Activated T-cell treated with anti-CD3 and anti-CD28 coated beads for 4 hours (primary cell): ENCODE measurements at places on chromosomes 1 and 21.
A peak's percentile ranks its signal among the peaks of the same experiment; 100 is the strongest.

GRCh38 chr1:222283147-222283768 lies 264.6 kb downstream of the HHIPL2 start:
- DNase-seq, result no peak

- DNase-seq, result no peak
These were observed 71.7 kb upstream of the ZNF648 start for GRCh38 chr1:182133181-182133580.

DNA sequence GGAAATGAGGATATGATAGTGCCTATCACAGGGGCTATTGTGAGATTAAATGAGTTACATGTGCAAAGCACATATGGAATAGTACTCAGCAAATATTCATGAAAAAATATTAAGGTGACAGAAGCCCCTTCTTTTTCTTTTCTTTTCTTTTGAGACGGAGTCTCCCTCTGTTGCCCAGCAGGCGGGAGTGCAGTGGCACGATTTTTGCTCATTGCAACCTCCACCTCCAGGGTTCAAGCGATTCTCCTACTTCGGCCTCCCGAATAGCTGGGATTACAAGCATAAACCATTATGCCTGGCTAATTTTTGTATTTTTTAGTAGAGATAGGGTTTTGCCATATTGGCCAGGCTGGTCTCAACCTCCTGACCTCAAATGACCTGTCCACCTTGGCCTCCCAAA lies 139.4 kb downstream of the HIVEP3 start:
- no peak for DNase-seq

- no peak for DNase-seq
These were observed 284.7 kb downstream of the CAMTA1 start for GRCh38 chr1:7069931-7070330.

DNA sequence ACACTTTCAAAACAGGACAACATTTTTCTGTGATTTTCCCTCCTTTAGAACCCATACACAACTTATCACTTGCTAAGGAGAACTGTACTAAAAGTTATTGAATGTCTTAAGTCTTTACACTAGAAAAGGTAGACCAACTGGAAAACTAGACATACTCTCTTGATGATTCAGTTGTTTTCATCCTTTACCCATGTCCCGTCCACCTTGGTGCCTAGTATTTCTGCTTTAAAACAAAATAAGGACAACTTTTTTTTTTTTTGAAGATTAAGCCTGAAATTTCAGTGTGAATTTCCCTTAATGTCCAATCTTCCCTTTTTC lies 4.5 kb downstream of the CDKN2C start:
- no peak for DNase-seq

- no peak for DNase-seq
These were observed 32.9 kb downstream of the TNFSF18 start for GRCh38 chr1:173017792-173018191.

GRCh38 chr1:27887215-27888021 lies 15.1 kb downstream of the THEMIS2 start:
- no peak for DNase-seq

DNA sequence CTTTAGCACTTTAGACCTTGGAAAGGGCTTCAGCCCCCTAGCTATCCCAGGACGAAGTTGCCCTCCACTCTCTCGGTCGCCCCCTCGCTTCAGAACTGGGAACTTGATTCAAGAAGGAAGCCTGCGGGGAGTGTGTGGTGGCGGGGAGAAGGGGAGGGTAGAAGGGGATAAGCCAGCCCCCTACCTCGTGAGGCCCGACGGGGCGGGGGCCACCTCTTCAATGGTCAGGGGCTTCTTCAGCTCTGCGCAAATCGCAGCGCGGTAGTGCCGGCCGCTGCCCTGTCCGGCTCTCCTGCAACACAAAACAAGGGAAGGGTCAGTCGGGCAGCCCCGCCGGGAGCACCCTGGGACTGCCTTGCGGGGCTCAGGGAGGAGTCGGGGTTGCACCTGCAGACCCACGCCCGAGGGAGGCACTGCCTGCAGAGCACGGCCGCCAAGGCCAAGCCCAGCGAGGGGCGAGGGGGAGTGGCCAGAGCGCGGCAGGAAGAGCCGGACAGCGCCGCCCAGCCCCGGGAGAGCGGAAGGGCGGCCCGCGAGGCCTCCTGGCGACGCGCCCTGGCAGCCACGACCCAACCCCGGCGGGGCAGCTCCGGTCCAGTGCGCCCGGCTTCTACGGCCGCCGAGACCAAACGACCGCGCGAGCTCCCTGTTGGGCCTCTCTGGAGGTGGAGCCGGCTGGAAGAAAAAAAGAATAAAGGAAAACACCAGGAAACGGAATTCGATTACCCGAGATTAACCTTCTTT lies 56.2 kb upstream of the RASAL2 start:
- no peak for DNase-seq

DNA sequence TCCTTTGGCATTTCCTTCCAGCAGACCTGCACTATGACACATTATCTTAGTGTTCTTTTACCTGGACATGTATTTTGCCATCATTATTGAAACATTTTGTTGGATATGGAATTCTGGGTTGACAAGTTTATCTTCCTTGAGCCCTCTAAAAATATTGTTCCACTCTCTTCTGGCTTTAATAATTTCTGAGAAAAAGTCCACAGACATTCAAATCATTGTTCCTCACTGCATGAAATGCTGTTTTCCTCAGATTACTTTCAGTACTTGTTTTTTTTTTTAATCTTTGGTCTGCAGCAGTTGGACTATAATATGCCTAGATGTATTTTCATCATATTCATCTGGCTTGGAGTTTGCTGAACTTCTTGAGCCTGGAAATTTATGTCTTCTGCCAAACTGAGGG lies 88.7 kb downstream of the HLCS start:
- DNase-seq, result no peak

DNA sequence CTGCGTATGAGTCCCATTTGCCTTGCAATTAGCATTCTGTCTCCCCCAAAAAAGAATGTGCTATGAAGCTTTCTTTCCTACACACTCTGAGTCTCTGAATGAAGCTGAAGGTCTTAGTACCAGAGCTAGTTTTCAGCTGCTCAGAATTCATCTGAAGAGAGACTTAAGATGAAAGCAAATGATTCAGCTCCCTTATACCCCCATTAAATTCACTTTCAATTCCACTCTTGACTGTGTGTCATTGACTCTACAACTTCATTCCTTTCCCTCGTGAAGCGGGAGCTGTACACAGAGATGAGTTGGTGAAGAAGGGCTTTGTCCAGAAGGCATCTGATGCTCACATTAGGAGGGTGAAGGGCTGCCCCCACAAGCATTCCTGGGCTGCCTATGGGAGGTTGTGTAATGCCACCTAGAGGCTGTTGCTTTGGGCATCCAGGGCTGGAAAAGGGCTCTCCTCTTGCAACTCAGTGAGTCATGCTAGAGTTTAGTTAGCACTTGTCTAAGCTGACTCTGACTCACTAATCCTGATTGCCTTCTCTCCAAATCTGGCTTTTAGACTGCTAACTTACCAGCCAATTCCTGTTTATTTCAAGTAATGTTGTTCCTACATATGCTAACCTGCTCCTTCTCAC lies 1.8 kb downstream of the SPRR1B start:
- DNase-seq, result no peak

- DNase-seq, result no peak
These were observed 15.8 kb downstream of the ACP6 start for GRCh38 chr1:147654511-147654910.

GRCh38 chr1:11052839-11053757 lies 6.1 kb upstream of the MASP2 start:
- no peak for DNase-seq

GRCh38 chr1:111758373-111758772 lies 2.7 kb downstream of the DDX20 start:
- DNase-seq, result no peak

GRCh38 chr1:38512024-38512767 lies 347.4 kb downstream of the RRAGC start:
- DNase-seq, result no peak

DNA sequence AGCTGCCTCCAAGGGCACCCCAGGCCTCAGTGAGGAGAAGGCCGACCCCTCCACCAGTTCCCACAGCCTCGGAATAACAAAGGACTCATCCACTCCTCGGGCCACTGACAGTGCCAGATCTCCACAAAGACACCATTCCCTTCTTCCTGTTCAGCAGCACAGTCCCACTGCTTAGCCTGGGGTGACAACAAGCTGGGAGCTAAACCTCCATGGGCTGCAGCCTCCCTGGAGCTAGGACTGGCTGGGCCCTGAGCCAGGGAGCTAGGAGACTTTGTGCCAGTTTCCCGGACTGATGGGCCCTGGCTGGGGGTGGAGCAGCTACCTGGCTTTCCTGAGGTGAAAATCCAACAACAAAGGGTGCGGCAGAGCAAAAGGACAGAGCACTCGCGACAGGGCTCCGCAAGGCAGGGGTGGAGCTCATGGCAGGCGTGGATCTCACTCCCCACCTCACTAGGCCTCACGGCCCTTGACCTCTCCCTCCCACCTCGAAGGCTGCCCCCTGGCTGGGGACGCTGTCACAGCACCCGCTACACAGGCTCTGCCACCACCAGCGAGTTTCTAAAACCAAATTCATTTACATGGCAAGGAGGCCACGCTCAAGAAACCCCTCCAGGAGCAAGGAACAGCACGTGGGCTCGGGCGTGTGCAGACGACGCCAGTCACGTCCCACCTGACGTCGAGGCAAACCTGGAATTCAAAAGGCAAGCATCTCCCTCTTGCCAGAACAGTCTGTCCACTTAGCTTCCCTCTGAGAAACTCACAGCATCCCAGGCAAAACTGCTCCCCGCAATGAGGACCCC lies 13.8 kb downstream of the SLC35E2B start:
- DNase-seq, result peak; percentile 35

GRCh38 chr21:36915014-36915695 lies 51.3 kb downstream of the HLCS start:
- no peak for DNase-seq

- no peak for DNase-seq
These were observed 31.6 kb upstream of the C1orf146 start for GRCh38 chr1:92186081-92186480.

- peak; percentile 42 for DNase-seq
These were observed 18.8 kb downstream of the ADGRB2 start for GRCh38 chr1:31745096-31745945.

- no peak for DNase-seq
These were observed 25.7 kb downstream of the PRMT2 start for GRCh38 chr21:46661211-46661625.

DNA sequence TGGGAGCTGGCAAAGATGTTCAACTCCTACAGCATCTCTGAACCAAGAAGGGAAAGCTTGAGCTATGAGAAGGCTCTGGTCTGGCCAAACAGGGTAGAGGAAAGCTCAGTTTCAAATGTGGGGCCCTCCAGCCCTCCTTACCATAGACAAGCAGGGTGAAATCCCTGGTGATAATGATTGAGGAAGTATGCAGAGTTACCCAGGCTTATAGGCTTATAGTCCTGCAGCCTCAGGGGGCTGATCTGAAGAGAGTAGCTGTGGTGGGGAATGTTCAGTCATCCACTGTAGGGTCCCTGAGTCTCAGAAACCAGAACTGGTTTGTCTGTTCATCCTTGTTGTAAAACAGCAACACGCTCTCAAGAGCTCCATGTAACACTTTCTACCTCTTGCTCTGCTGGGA lies 19.8 kb upstream of the LY9 start:
- no peak for DNase-seq

GRCh38 chr1:92831368-92831761 lies 475 bp upstream of the RPL5 start:
- no peak for DNase-seq

GRCh38 chr1:24963099-24963872 lies 33.2 kb upstream of the RUNX3 start:
- no peak for DNase-seq

GRCh38 chr21:43315244-43316137 lies 111.4 kb downstream of the SIK1 start:
- DNase-seq, result no peak

DNA sequence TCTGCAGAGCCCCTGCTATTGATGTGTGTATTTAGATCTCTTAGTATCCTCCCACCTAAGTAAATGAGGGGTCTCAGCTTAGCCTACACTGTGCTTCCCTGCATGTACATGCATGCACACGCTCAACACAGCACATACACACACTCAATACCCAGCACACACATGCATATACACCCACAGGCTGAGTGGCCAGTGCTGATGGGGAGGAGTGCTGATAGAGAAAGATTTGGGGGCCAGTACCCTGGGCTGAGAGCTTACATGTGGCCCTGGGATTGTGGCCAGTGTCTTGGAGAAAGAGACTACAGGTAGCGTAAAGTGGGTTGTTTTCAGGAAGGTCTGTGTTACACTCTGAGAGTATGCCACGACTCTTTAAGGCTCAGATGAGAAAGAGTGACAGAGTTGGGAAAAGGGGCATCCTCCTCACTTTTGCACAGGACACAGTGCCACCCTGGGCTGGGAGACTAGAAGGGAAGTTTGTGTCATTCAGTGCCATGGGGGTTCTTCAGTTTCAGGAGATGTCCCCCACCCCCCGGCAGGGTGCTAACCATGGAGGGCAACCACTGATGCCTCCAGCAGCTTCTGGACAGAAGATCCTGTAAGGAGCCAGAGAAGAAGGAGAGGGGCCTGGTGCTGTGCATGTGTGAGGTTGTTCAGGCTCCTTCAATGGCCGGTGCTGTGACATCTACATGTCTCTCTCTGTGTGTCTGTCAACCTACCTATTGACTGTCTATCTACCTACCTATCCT lies 166.8 kb downstream of the RHOU start:
- DNase-seq, result no peak

- DNase-seq, result no peak
These were observed 133.4 kb downstream of the DMRTB1 start for GRCh38 chr1:53592521-53592982.

- no peak for DNase-seq
These were observed 40.1 kb downstream of the PTPRC start for GRCh38 chr1:198678901-198679329.

- no peak for DNase-seq
These were observed 144.4 kb upstream of the ETS2 start for GRCh38 chr21:38661197-38661871.

DNA sequence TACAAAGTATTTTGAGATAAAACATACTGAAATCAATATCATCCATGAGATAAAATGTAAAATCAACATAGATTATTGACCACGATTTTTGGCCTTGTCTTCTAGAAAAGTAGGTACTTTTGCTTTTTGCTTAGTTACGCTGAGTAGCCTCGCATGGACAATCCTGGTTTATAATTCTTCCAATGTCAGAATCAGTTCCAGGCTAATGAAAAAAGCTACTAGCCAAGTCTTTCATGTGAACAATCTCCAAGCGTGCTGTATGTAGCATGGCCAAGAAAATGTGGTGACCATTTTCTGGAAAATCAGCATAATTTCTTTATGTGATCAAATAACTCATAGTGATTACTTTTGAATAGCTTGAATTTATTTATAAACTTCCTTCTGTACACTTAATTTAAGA lies 145.8 kb downstream of the NTMT2 start:
- no peak for DNase-seq

- no peak for DNase-seq
These were observed 135.1 kb upstream of the MAGI3 start for GRCh38 chr1:113255038-113255719.

GRCh38 chr21:40923407-40923806 lies 76.4 kb upstream of the DSCAM start:
- no peak for DNase-seq
